Activated CD4-positive, alpha-beta T cell treated with anti-CD3 and anti-CD28 coated beads for 4 hours (primary cell): ENCODE measurements at places on chromosomes 11 and 22.

DNA sequence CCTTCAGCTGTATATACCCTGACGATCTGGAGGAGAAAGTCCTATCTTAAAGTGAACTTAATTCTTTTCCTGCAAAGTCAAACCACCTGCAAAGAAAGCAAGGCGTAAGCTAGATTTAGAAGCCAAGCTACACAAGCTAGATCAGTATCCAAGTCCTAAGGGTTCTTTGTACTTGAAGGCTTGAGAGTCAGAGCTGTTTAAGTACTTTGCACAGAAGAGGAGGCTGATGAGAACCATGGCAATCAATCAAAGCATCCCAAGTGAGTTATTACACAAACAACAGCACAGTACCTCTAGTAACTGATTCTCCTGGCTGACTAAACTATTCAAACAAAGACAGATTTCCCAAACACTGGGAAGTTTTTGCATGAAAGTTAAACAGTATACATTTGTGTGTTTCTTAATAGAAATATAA, 1.9 kb downstream of the CDON start:
- DNase-seq, result no peak

- DNase-seq, result no peak
Observed at GRCh38 chr11:77865805-77866204, 44.9 kb downstream of the AAMDC start.

DNA sequence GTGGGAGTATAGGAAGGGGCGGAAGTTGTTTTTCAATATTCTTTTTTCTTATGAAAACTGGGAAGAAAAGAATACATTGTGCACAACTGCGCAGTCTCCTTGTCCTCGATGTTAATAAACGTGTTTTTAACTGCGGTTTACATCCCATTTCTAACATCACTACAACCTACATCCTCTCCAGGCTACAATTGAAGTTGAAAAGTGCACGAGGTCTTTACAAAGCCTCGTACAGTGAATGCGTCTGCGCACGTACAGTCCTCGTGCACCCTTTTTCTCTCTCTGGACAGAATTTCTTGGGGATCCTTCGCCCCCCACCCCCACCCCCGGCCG, 102.4 kb downstream of the WT1 start:
- no peak for DNase-seq

- DNase-seq, result no peak
Observed at GRCh38 chr11:86492370-86493010, 117.8 kb downstream of the CCDC81 start.

- no peak for DNase-seq
Observed at GRCh38 chr11:696955-697491, 1.4 kb downstream of the TMEM80 start.

DNA sequence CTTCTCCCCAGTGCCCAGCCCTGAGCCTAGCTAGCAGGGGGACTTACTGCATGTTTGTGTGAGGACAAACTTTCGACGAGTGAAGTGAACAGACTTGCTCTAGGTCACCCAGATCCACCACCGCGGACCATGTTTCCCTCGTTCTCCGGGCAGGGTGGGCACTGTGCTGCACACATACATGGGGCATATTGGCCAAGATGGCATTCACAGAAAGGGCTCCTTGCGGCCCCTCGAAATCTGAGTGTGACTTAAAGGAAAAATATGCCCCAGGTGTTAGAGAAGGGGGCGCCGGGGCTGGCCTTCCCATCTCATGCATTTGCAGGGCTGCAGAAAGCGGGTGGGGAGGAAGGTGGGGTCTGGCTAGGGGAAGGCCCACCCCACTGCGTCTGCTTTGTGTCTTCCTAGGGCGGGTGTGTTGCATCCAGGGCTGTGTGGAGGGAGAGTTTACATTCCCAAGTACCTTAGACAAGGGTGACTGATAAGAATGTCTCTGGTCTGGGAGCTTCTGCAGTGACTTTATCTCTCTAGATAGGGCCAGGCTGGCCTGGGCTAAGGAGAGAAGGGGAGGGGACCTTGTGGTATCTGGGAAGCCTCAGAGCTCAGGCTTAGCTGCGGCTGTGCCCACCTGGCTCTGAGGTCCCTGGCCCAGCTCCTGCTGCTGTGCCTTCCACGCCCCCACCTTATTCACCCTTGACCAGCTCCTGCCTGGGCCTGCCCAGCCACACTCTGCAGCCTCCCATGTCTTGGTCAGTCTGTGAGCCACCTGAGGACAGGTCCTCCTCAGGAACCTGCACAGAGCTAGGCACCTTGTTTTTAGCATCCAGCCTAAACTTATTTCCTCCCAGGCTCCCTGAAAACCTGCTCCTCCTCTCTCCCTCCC, 45.8 kb downstream of the LRRC32 start:
- no peak for DNase-seq

DNA sequence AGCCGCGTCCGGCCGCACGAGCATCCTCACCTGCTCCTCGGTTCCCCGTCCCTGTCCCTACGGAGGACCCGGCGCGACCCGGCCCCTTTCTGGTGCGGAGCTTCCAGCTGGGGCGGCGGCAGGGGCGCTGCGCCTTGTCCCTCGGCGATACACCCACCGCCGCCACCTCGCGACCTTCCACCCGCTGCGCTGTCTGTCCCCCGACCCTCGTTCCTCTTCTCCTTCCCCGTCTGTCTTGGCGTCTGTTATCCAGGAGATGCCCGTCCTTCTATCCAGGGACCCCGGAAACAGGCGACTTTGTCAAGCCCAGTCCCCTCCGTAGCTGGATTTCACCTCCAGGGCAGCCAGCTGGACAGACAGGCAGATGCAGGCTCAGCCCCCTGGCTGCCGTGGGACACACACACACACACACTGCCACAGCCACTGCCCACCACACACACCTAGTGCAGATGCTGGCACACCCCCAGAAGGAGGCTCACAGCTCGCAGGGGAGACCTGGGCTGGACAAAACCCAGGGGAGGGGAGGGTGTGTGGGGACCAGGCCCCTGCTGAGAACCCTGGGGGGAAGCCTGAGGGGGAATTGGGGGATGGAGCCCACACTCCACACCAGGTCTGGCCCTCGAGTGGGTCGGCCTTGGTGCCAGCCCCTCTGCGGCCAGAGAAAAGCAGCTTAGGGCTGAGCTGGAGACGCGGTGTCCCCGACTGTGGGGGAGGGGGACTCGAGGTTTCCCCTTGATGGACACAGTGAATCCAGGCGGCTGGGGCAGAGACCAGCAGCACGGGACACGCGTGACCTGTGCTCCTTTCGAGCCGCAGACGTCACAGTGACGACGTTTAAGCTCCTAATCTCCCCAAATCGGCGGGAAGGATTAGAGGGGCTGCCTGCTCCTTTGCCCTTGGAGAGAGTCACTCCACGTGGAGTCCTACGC, 788 bp downstream of the DRD4 start:
- no peak for DNase-seq

DNA sequence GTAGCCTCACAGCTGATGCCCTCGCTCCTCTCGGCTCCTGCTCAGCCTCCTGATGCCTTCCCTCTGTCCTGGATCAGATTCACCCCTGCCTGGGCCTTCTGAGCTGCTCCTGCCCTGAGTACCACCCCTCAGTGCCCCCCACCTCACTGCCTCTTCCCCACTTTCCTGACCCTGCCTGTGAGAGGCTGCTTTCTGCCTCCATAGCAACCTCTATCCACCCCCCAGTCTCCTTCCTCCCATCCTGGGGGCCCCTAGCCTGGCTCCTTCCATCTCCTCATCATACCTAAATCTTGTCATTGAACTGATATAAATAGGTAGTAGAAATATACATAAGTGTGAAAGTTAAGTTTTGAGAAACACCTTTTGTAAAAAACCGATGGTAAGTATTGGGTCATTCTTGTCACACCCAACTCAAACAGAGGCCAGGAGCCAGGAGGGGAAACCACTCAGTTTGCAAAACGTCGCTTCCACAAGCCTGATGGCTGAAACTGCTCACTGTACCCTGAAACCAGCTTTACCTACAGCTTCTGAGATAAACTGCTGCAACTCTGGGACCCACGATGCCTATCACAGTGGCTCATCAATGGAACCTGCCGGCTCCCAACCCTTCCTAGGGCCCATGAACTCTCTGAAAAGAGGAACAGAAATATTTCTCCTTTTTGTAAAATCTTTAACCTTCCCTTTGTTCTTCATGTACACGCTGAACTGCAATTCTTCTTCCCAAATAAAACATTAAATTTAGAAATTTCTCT, 4.8 kb upstream of the APOBEC3H start:
- DNase-seq, result no peak

DNA sequence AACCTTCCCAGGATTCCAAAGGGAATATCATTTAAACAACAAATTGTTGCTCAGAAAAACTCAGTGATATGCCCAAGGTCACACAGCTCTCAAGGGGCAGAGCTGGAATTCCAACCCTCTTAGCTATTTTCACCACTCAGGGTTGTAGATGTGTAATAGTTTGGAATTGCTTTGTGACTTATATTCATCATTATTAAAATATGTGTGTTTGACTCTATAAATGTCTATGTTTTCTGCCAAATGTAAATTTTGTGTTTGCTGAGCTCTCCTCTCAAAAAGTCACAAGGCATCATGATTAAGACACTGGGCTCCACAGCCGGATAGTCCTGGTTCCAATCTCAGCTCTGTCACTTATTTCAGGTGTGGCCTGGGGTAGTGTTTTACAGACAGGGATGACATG, 407.3 kb downstream of the TMEM135 start:
- DNase-seq, result no peak

GRCh38 chr11:934527-934926, 8.9 kb downstream of the AP2A2 start:
- no peak for DNase-seq

DNA sequence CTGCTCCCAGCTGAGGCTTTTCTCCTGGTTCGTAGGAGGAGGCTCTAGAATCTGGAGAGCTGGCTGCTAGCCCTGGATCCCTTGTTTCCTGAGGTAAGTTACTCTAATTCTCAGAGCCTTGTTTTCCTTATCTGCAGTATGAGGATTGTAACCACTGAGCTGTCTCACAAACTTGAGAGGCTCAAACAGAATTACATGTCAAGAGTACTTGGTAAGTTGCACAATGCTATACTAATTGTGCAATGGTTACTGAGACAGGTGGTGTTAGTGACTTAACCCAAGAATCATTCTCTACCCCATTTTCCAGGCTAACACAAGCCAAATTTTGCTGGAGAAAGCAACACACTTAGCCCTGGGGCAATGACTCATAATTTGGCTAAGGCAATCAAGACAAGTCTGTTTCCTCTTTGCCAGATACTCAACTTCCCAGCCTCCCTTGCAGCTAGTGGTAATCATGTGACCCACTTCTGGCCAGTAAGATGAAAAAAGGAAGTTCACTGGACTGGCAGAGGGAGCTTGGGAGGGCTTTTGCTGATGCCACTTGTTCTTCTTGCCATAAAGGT, 348.0 kb downstream of the TENM4 start:
- no peak for DNase-seq

- no peak for DNase-seq
Observed at GRCh38 chr11:70669871-70670675, 271.7 kb downstream of the CTTN start.

- DNase-seq, result no peak
Observed at GRCh38 chr22:31614781-31615490, 47.1 kb downstream of the PISD start.
